ENCODE measurements at places on chromosomes 5 and 9. TPM values are rescaled to one million over a fixed set of nuclear protein-coding genes. Genes with fewer than 3 reads are reported as not detected.

- peaks cover 7% of the 10 kb centered on the region for H3K36me3 ChIP-seq
- no peak overlapping the region for H3K4me3 ChIP-seq
- H3K4me1 ChIP-seq, result no peaks in the 10 kb centered on the region
- DNase-seq, result no peak
Measured at GRCh38 chr9:35801328-35802128, 10.1 kb downstream of the NPR2 start.

- H3K36me3 ChIP-seq, result no peaks in the 10 kb centered on the region
- peaks cover 4% of the 10 kb centered on the region for H3K4me1 ChIP-seq
- H3K4me3 ChIP-seq, result peak overlapping the region; percentile 40
- no peak overlapping the region for H3K27ac ChIP-seq
Measured at GRCh38 chr9:136664000-136664915, 1.5 kb downstream of the EGFL7 start.

- H3K4me1 ChIP-seq, result no peaks in the 10 kb centered on the region
- no peaks in the 10 kb centered on the region for H3K36me3 ChIP-seq
- H3K4me3 ChIP-seq, result no peak overlapping the region
- peak; percentile 58 for DNase-seq
Measured at GRCh38 chr5:75622564-75622963, 11.3 kb downstream of the ANKDD1B start.

DNA sequence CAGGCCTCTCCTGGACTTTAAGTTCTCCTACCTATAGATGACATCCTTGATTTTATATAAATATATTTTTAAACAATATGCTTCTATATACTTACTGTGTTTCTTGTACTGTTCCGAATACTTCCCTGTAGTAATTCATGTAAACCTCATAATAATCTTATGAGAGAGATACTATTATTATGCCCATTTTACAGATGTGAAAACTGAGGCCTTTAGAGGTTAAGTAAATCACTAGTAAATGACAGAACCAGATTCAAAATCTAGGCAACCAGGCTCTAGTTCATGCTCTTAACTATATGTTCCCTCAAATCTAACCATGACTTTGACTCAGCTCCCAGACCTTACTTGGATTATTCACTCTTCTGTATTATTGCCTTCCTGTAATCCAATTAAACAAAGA is 243.0 kb upstream of the NR4A3 start:
- H3K27me3 ChIP-seq, result no peaks in the 10 kb centered on the region
- H3K36me3 ChIP-seq, result no peaks in the 10 kb centered on the region
- DNase-seq, result no peak
- no peak overlapping the region for H3K4me3 ChIP-seq
- H3K4me1 ChIP-seq, result no peaks in the 10 kb centered on the region
- no peak overlapping the region for H3K27ac ChIP-seq

DNA sequence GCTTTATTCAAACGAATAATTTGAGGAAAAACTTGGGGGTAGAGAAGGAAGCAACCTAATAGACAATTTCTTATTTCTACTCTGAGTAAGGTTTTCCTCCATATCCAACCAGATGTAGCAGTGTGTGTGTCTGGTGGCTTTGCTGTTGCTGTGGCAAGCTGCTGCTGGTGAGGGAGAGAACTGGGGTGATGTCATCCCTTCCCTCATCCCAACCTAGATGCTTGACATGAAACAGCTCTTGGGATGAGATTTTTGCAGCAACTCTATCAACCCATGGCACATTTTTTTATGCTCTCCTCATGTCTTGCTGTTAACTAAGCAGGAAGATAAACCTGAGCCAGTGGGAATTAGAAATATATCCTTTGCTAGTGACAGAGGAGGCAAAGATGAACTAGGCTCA is 135.8 kb downstream of the PCSK1 start:
- no peaks in the 10 kb centered on the region for H3K4me1 ChIP-seq
- H3K36me3 ChIP-seq, result no peaks in the 10 kb centered on the region
- H3K27me3 ChIP-seq, result no peaks in the 10 kb centered on the region
- no peak overlapping the region for H3K27ac ChIP-seq
- no peak overlapping the region for H3K4me3 ChIP-seq

DNA sequence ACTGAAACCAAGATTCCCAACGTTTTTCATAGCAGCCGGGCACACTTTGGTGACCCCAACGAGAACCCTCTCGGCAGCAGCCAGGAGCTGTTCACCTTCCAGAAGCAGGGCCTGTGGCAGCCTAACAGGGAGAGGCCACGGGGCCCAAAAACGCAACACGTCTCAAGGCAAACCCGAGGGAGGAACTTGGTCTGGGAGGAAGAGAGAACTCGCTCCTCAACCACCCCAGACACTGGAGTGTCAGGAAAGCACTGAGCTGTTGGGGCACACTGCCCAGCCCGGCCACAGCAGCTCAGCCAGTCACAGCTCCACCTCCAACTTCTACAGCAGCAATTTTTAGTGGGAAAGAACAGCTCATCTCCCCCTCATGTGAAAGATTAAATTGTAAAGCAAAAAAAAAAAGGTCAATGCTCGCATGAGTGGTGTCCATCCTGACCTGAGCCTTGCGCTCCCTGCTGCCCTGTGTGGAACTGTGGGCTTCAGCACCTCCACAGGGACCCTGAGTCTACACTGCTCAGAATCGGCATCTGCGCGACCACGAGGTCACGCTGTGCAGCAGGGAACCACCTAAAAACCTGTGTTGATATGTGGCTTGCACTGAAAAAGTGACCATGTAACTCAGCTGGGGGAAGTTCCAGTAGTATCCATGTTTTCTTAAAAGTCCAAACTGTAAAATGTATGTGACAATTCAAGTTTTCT is 55.0 kb downstream of the IPPK start:
- no peak overlapping the region for H3K27ac ChIP-seq
- DNase-seq, result no peak
- H3K36me3 ChIP-seq, result no peaks in the 10 kb centered on the region
- no peaks in the 10 kb centered on the region for H3K27me3 ChIP-seq
- no peak overlapping the region for H3K4me3 ChIP-seq
- H3K4me1 ChIP-seq, result no peaks in the 10 kb centered on the region

DNA sequence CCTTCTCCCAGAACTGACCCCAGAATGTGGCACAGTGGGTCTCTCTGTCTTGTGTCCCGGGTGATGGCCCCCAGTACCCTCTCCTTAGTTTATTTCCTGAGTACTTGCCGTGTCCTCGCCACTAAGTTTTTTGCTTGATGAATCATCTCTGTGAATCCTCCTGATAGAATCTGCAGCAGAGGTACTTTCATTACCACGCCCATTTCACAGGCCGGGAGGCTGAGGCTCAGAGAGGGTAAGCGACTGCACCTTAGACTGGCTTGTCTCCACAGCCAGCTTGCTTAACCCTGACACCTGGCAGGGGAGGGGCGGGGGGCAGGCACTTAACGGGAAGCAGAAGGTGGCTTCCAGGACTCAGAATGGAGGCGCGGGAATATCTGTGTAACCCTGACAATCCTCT is 7.9 kb upstream of the IER5L start:
- no peak for DNase-seq
- H3K27me3 ChIP-seq, result no peaks in the 10 kb centered on the region
- no peak overlapping the region for H3K27ac ChIP-seq
- no peak overlapping the region for H3K4me3 ChIP-seq

GRCh38 chr9:88006511-88007290 is 32.4 kb upstream of the CDK20 start:
- H3K27me3 ChIP-seq, result no peaks in the 10 kb centered on the region
- no peak for DNase-seq
- no peaks in the 10 kb centered on the region for H3K36me3 ChIP-seq
- H3K27ac ChIP-seq, result no peak overlapping the region
- no peak overlapping the region for H3K4me3 ChIP-seq

GRCh38 chr5:106392766-106393165 is 1278.0 kb downstream of the EFNA5 start:
- H3K4me3 ChIP-seq, result no peak overlapping the region
- no peaks in the 10 kb centered on the region for H3K4me1 ChIP-seq
- no peak for DNase-seq

DNA sequence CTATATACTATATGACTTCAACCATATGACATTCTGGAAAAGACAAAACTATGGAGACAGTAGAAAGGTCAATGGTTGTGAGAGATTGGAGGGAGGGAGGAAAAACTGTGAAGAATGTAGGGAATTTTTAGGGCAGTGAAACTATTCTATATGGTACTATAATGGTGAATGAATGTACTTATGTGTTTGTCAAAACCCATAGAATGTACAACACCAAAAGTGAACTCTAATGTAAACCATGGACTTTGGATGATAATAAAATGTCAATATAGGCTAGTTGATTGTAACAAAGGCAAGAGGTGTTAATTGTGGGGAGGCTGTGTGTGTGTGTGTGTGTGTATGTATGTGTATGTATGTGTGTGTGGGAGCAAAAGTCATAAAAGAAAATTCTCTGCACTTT is 10.8 kb upstream of the STOM start:
- no peak overlapping the region for H3K4me3 ChIP-seq
- DNase-seq, result no peak
- no peaks in the 10 kb centered on the region for H3K4me1 ChIP-seq
- H3K27ac ChIP-seq, result peak overlapping the region; percentile 24
- H3K36me3 ChIP-seq, result no peaks in the 10 kb centered on the region

DNA sequence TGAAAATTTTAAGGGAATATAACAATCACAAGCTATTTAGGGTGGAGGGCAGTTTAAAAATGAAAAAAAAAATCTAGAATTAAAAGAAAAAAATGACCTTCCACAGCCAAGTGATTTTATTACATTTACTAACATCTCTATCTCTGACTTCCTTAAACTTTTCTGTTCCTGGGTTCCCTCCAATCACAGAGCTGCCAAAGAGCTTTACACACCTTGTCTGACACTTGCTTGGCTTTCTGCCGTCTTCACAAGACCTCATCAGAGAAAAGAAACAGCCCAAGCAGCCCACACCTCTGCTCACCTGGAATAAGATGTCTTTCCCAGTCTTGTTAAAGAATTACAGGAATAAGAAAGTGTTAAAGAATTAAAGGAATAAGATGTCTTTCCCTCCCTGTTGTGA is 38.9 kb downstream of the PSMB7 start:
- no peaks in the 10 kb centered on the region for H3K36me3 ChIP-seq
- no peak for DNase-seq
- H3K27me3 ChIP-seq, result no peaks in the 10 kb centered on the region
- H3K4me3 ChIP-seq, result no peak overlapping the region

DNA sequence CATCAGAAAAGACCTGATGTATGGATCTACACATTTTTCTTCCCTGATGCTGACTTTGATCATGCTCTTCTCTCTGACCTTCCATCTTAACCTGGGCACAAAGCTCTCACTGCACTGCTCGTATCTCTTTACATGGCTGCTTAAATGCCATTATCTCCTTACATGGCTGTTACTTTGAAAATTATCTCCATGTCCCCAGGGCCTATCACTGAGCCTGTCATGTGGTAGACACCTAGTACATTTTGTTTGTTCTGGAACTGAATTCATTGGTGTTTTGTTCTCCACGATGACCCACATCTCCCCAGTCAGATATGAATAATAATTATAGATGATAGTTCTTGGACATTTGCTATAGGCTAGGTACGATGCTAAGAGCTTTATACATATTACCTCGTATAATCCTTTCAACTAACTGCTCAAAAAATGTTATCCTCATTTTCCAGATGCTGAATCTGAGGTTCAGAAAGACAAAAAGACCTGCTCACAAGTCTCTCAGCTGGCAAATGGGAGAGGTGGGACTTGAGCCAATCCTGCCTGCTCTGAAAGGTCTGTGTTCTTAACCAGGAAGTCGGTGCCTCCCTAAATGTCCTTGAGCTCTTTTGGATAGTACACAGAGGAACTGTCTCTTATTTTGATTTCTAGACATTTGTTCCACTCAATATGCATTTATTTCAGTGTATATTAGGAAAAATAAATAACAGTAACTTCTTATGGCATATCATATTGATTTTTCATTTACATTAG is 9.8 kb upstream of the CPEB4 start:
- no peaks in the 10 kb centered on the region for H3K27me3 ChIP-seq
- DNase-seq, result no peak
- no peaks in the 10 kb centered on the region for H3K36me3 ChIP-seq
- no peaks in the 10 kb centered on the region for H3K4me1 ChIP-seq

GRCh38 chr9:122099271-122099869 is 6.3 kb upstream of the TTLL11 start:
- no peaks in the 10 kb centered on the region for H3K27me3 ChIP-seq
- no peak overlapping the region for H3K4me3 ChIP-seq
- DNase-seq, result peak; percentile 90
- H3K4me1 ChIP-seq, result no peaks in the 10 kb centered on the region

DNA sequence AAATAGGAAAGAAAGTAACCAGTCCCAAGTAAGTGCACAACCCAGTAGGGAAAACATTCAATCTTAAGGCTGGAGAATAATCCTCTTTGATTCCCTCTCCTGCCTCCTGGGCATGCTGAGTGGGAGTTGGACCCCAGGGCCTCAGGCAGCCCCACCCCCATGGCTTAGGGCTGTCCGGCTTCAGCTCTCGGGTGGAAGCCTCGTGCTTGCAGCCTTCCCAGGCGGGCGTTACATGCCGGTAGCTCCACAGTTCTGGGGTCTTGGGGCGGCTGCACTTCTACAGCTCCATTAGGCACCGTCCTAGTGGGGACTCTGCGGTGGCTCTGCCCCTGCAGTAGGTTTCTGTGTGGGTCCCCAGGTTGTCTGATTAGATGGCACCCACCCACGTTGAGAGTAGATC is 10.1 kb downstream of the GLIPR2 start:
- no peaks in the 10 kb centered on the region for H3K27me3 ChIP-seq
- no peak overlapping the region for H3K4me3 ChIP-seq
- H3K27ac ChIP-seq, result no peak overlapping the region
- H3K4me1 ChIP-seq, result peaks cover 14% of the 10 kb centered on the region

DNA sequence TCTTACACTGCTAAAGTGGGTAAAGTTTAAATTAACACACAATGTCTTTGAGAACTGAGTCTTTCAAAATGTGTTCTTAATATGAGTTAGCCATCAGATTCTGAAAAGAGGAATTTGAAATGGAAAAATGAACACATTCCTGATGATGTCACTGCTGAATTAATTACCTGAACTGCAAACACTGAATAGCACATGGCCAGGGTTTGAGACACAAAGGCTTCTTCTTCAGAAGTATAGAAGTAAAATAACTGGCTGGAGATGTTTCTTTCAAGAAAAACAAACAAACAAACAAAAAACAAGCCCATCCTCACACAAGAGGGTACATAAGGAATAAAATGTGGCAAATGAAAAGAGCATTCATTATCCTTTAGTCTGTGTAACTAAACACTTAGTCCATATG is 7.1 kb downstream of the GLIS3 start:
- H3K27ac ChIP-seq, result no peak overlapping the region
- H3K27me3 ChIP-seq, result no peaks in the 10 kb centered on the region
- DNase-seq, result no peak
- no peaks in the 10 kb centered on the region for H3K36me3 ChIP-seq

ACER2 gene
- 10.6 TPM for total RNA-seq

EXOSC2 gene
- total RNA-seq, result 13.6 TPM

CBY3 gene
- not detected for total RNA-seq

PCDHA4 gene
- total RNA-seq, result 0.47 TPM

TEX48 gene
- total RNA-seq, result not detected

ENG gene
- 34.5 TPM for total RNA-seq

ENHO gene
- 1.3 TPM for total RNA-seq

ANKRD31 gene
- total RNA-seq, result 0.05 TPM

CCDC192 gene
- not detected for total RNA-seq

GGTA1 gene
- total RNA-seq, result 0.94 TPM

FOXD4 gene
- total RNA-seq, result not detected

SLC6A3 gene
- total RNA-seq, result not detected
